ENCODE measurements at places on chromosomes 7 and 10. TPM values are rescaled to one million over a fixed set of nuclear protein-coding genes. Genes with fewer than 3 reads are reported as not detected.

The AMPH gene
- 10.7 TPM for polyA plus RNA-seq

The MYH16 gene
- polyA plus RNA-seq: 0.31 TPM

The COL26A1 gene
- not detected for polyA plus RNA-seq

GRCh38 chr7:26482927-26483326 lies 191.3 kb downstream of the SNX10 start:
- DNase-seq: no peak

DNA sequence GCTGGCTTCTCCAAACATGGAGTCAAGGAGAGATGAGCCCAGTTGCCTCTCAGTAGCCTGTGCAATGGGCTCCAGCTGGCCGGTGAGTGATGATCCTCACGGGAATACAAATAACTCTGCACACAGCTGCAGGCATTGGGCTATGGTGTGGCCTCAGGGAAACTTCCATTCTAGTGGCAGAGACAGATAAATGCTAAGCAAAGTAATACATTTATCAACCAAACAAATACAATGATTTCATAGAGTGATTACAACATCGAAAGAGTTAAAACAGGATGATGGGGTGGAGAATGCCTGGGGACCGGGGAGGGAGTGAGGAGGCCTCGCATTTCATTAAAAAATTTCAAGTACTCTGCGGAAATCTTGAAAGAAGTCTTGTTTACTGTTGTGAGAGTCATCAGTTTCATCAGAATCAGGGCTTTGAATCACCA lies 15.0 kb upstream of the AKR1B1 start:
- DNase-seq: no peak

- no peak for DNase-seq
Measured at GRCh38 chr10:635088-635861, 54.2 kb downstream of the DIP2C start.

DNA sequence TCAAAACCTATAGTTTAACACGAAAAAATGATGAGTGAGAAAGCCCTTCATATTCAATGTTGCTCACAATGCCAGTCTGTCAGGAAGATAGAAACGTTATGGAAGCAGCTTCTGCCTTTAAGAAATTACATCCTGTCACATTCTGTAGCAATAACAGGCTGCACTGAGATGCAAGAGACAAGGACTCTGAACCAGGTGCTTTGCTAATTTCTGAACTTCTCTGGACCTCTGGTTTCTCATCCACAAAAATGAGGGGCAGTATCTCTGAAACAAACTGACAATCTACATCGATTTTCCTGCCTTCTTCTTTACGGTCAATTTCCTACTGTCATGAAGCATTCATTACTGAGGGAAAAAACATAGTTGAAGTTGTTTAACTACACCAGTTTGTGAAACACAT lies 234.0 kb downstream of the SNX13 start:
- no peak for DNase-seq

GRCh38 chr7:50379082-50379481 lies 71.1 kb downstream of the FIGNL1 start:
- DNase-seq: no peak

- DNase-seq: no peak
Measured at GRCh38 chr10:47043928-47044538, 132.8 kb downstream of the PTPN20 start.
